ENCODE measurements at places on chromosomes 3 and 15. TPM values are rescaled to one million over a fixed set of nuclear protein-coding genes. Genes with fewer than 3 reads are reported as not detected.

Gene CHRNB4
- polyA plus RNA-seq, result 0.01 TPM

Gene UBL7
- 47.0 TPM for polyA plus RNA-seq

Gene DUOX1
- polyA plus RNA-seq, result 0.14 TPM

- no peak for DNase-seq
Measured at GRCh38 chr3:140911822-140912221, 29.8 kb upstream of the SLC25A36 start.

DNA sequence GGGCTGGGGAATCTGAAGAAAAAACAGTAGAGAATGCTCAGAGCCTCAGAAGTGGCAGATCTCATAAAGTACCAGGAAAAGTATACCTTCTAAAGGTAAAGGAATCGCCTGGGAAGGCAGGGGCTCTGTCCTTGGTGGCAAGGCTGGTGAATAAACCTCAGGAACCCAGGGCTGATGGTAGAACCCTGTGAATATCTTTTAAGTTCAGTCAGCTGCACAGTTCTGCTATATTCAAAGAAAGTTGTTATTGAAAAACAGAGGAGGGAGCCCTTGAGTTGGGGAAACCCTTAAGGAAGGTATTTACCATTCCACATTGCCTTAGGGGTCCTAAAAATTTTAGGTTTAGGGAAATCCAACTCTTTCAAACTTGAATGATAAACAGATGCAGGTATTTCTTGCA is 31.2 kb downstream of the ZPLD1 start:
- DNase-seq, result no peak

GRCh38 chr15:38072348-38073177 is 138.1 kb downstream of the TMCO5A start:
- DNase-seq, result peak; percentile 65
